ENCODE measurements at places on chromosomes 12 and 14.
A peak's percentile ranks its signal among the peaks of the same experiment; 100 is the strongest.

GRCh38 chr12:8609061-8609570 is 3.5 kb downstream of the AICDA start:
- no peak overlapping the region for H3K27ac ChIP-seq
- peak; percentile 50 for DNase-seq
- H3K36me3 ChIP-seq: no peaks in the 10 kb centered on the region
- H3K4me3 ChIP-seq: no peak overlapping the region

- H3K36me3 ChIP-seq: peaks cover 5% of the 10 kb centered on the region
- no peaks in the 10 kb centered on the region for H3K4me1 ChIP-seq
- no peak overlapping the region for H3K27ac ChIP-seq
These were observed 113.8 kb downstream of the PIK3C2G start for GRCh38 chr12:18375131-18375530.

DNA sequence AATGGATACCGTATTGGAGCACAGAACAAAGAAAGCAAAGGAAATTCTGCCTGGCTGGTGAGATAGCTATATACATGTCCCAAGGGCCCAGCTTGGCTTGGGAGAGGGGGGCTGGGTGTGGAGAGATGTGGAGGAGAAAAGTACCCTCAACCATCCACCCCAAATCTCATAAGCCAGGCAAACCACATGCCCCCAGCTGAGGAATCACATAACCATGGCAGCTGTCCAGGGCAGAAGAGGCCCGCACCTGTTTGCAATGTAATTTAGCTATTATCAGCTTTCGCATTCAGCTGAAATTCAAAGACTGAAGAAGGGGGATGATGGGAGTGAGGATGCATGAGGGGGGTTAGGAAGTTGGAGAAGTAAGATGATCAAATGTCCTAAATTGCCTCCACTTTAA is 196.1 kb downstream of the TBX5 start:
- DNase-seq: no peak
- H3K4me1 ChIP-seq: no peaks in the 10 kb centered on the region
- no peaks in the 10 kb centered on the region for H3K27me3 ChIP-seq
- H3K36me3 ChIP-seq: no peaks in the 10 kb centered on the region

DNA sequence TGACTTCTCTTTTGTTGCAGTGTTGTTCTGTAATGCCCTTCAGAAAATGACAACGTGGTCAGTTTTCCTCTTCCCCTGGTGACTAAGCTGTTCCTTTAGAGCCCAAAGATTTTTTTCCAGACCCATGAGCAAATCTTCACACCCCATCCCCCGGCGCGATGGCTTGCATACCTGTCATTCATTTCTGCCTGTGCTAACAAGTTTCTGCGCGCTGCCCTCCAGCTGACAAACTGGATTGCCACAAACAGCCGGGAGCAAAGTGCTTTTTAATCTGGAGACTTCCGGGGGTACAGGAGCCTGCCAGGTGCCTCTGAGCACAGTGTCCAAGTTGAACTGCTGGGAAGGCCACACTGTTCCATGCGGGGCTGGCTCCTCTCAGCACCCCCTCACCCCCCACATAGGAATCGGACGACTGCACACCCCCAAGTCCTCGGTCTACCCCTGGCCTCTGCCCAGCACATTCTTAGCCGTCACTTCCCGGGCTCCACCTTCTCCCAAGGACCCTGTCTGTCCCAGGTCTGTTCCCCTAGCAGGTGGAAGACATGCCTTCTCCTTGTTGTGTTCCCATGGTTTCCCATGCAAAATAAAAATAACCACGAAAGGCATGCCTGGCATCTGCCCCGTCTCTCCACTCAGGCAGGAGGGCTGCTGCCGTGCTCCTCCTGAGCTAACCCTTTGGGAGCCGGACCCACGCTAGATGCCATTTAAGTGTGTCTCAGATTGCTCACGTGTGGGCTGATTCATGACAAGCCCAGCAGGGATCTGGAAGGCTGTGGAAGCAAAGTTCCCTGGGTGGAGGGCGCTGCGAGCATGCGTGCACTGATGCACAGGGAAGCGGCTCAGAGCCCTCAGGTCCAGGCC is 14.1 kb downstream of the RILPL1 start:
- no peak overlapping the region for H3K4me3 ChIP-seq
- no peak overlapping the region for H3K27ac ChIP-seq
- DNase-seq: peak; percentile 56
- H3K36me3 ChIP-seq: peaks cover 45% of the 10 kb centered on the region

DNA sequence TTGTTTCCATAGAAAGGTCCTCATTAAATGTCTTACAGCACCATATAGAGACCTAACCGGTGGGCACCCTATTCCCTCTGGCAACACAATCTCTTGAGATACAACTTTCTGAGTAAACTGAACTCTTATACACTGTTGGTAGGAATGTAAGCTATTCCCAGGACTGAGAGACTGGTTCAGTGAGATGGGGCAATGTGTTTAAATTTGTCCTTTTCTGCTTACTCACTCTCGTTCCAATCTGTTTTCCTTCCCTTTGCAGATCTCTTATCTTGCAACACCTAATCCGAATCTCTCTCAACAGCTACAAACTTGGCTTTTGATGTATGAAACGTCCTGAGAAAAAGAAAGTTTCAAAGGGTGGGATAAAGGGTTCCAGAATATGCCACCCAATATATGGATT is 26.1 kb upstream of the ETV6 start:
- DNase-seq: no peak
- H3K27ac ChIP-seq: peak overlapping the region; percentile 71
- H3K4me3 ChIP-seq: no peak overlapping the region
- H3K27me3 ChIP-seq: no peaks in the 10 kb centered on the region

GRCh38 chr14:50946234-50946935 is 2.1 kb upstream of the PYGL start:
- DNase-seq: no peak
- peaks cover 7% of the 10 kb centered on the region for H3K36me3 ChIP-seq
- no peak overlapping the region for H3K4me3 ChIP-seq
- H3K4me1 ChIP-seq: no peaks in the 10 kb centered on the region
- H3K27ac ChIP-seq: no peak overlapping the region

- H3K4me3 ChIP-seq: no peak overlapping the region
- H3K36me3 ChIP-seq: peaks cover 2% of the 10 kb centered on the region
- DNase-seq: no peak
- H3K27ac ChIP-seq: no peak overlapping the region
- H3K4me1 ChIP-seq: no peaks in the 10 kb centered on the region
These were observed 113.0 kb downstream of the BEGAIN start for GRCh38 chr14:100474196-100474595.

DNA sequence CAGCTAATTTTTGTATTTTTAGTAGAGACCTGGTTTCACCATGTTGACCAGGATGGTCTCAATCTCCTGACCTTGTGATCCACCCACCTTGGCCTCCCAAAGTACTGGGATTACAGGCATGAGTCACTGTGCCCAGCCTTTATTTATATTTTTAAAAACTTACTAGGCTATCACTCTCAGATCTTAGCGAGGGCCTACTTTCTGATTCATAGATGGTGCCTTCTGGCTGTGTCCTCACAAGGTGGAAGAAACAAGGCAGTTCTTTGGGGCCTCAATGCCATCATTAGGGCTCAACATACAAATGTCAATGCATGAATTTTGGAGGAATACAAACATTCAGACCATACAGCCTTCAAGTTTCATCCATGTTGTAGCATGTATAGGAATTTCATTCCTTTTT is 2.4 kb upstream of the DGLUCY start:
- no peak overlapping the region for H3K4me3 ChIP-seq
- no peak for DNase-seq
- H3K27ac ChIP-seq: no peak overlapping the region
- no peaks in the 10 kb centered on the region for H3K27me3 ChIP-seq

DNA sequence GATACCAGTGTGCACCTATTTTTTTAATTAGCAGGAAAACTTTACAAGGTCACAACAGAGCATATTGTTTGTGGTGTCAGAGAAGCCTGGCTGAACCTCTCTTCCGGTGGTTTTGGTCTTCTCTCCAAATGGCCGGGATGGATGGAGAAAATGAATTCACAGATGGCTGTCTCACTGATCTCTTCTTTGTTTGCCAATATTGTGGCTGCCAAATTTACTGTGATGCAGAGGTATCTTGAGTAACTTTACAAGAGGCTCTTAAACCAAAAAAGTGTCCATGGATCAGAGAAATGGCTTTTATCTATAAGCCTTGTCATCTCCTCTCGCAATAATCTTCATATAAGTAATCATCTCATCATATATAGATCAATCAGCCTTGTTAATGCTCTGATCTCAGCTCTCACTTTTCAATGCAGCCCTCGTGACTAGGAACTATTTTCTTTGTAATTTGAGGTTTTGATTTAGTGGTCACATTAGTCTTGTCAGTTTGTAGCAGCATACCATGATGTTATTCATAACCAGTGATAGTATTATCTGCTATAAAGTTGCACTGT is 308.1 kb downstream of the EGLN3 start:
- peak overlapping the region; percentile 48 for H3K4me3 ChIP-seq
- H3K27ac ChIP-seq: no peak overlapping the region
- no peaks in the 10 kb centered on the region for H3K36me3 ChIP-seq
- DNase-seq: no peak

- H3K27ac ChIP-seq: peak overlapping the region; percentile 66
- no peak for DNase-seq
These were observed 982 bp downstream of the RBMS2 start for GRCh38 chr12:56522411-56523193.

- no peaks in the 10 kb centered on the region for H3K27me3 ChIP-seq
- no peak overlapping the region for H3K27ac ChIP-seq
- no peak overlapping the region for H3K4me3 ChIP-seq
These were observed 3.7 kb downstream of the CLEC4A start for GRCh38 chr12:8127138-8127537.

GRCh38 chr14:99785426-99785825 is 7.8 kb upstream of the EML1 start:
- no peak overlapping the region for H3K4me3 ChIP-seq
- H3K36me3 ChIP-seq: no peaks in the 10 kb centered on the region
- no peak overlapping the region for H3K27ac ChIP-seq
- DNase-seq: no peak
- no peaks in the 10 kb centered on the region for H3K27me3 ChIP-seq
- no peaks in the 10 kb centered on the region for H3K4me1 ChIP-seq

GRCh38 chr14:68819260-68819691 is 26.4 kb upstream of the ZFP36L1 start:
- no peaks in the 10 kb centered on the region for H3K27me3 ChIP-seq
- peak; percentile 76 for DNase-seq
- H3K4me1 ChIP-seq: peaks cover 15% of the 10 kb centered on the region
- H3K4me3 ChIP-seq: no peak overlapping the region
- no peak overlapping the region for H3K27ac ChIP-seq

GRCh38 chr14:89921346-89921745 is 33.2 kb downstream of the EFCAB11 start:
- H3K4me3 ChIP-seq: no peak overlapping the region
- no peaks in the 10 kb centered on the region for H3K27me3 ChIP-seq
- no peak overlapping the region for H3K27ac ChIP-seq
- DNase-seq: no peak
- H3K4me1 ChIP-seq: no peaks in the 10 kb centered on the region
- H3K36me3 ChIP-seq: peaks cover 1% of the 10 kb centered on the region

- no peak overlapping the region for H3K27ac ChIP-seq
- H3K36me3 ChIP-seq: no peaks in the 10 kb centered on the region
- H3K27me3 ChIP-seq: no peaks in the 10 kb centered on the region
- H3K4me1 ChIP-seq: peaks cover 2% of the 10 kb centered on the region
- no peak overlapping the region for H3K4me3 ChIP-seq
- peak; percentile 75 for DNase-seq
These were observed 117.1 kb downstream of the SLC25A47 start for GRCh38 chr14:100440207-100440631.

- no peak for DNase-seq
- H3K4me3 ChIP-seq: peak overlapping the region; percentile 90
These were observed 1.0 kb upstream of the ADCY6 start for GRCh38 chr12:48789858-48790326.
